Renal cortical epithelial cell (primary cell): ENCODE measurements at places on chromosomes 12 and 14. TPM values are rescaled to one million over a fixed set of nuclear protein-coding genes. Genes with fewer than 3 reads are reported as not detected.

Gene SOX5
- 1.0 TPM in 1 of 2 replicates, not detected in the other for total RNA-seq

Gene MORN3
- under 0.01 and 3.1 TPM in 2 replicates for total RNA-seq

Gene FAM234B
- 3.1 and 7.5 TPM in 2 replicates for total RNA-seq

DNA sequence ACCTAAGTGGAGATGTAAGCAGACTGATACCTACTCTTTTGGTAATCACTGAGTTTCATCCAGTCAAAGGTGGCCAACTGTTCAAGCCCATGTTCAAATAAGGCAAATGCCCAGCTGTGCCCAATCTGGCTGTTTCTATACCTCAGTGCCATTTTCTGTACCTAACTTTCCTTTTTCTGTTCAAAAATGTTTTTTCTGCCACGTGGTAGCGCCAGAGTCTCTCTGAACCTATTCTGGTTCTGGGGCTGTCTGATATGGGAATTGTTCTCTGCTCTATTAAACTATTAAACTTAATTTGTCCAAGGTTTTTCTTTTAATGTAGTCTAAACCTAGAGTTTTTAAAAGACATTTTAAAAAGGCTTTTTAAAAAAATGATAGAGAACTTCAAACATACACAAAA is 391.2 kb downstream of the NOVA1 start:
- DNase-seq, result no peak

Gene SERPINA3
- 6.1 and 46.4 TPM in 2 replicates for total RNA-seq
